ENCODE measurements at places on chromosomes 6 and 20. TPM values are rescaled to one million over a fixed set of nuclear protein-coding genes. Genes with fewer than 3 reads are reported as not detected.

SNHG17 gene
- total RNA-seq: 11.9 TPM

CFAP61 gene
- total RNA-seq: not detected

ULBP2 gene
- 8.0 TPM for total RNA-seq

PGC gene
- total RNA-seq: not detected

GRM1 gene
- total RNA-seq: not detected

TLDC2 gene
- total RNA-seq: not detected

NOL7 gene
- total RNA-seq: 80.4 TPM

Measured in vein endothelial cell (primary cell).